ENCODE measurements at places on chromosomes 7 and 10. TPM values are rescaled to one million over a fixed set of nuclear protein-coding genes. Genes with fewer than 3 reads are reported as not detected.

TEX36 gene
- not detected for total RNA-seq

SLC16A9 gene
- 1.2 TPM for total RNA-seq

STEAP1 gene
- total RNA-seq = 32.6 TPM

NEUROD6 gene
- total RNA-seq = not detected

CTAGE4 gene
- total RNA-seq = not detected

TMEM196 gene
- total RNA-seq = not detected
